Right kidney (tissue), 9 donors: ENCODE measurements at places on chromosomes 16 and 17.

- no peak for DNase-seq
Measured at GRCh38 chr16:29849505-29849904, 13.5 kb downstream of the CDIPT start.

DNA sequence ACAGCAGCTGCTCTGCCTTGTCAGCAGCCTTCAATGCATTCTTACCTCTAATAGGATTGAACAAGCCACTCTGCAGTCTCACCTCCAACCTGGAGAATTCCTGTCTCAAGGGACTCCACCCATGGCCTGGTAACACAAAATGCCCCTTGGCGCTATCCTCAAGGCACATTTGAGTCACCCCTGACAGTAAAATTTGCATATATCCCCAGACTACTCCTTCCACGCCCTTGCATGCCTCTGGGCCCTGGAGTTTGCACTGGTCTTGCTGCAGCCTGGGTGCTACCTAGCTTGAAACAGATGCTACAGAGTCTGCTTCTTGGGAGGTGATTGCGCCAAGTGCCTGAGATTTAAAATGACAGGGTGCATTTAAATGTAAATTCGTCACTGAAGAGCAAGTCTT is 391.4 kb upstream of the MAF start:
- DNase-seq = no peak

DNA sequence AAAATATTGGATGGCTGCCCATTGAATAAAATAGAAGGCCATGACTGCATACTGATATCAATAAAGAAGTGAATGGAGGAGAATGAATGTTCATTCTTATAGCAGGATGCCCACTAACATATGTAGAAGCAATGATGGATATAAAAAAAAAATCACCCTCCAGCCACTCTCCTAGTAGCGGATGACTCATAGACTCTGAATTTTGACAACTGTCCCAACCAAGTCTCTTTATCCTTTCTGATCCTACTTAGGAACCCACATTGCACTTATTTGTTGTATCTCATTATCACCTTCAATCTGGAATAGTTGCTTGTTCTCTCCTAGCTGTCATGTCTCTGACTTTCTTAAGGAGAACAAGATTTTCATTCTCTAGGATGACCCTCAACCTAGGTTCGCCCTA is 429.9 kb downstream of the HS3ST3B1 start:
- no peak for DNase-seq

GRCh38 chr17:9244066-9245052 is 223.0 kb downstream of the NTN1 start:
- no peak for DNase-seq

DNA sequence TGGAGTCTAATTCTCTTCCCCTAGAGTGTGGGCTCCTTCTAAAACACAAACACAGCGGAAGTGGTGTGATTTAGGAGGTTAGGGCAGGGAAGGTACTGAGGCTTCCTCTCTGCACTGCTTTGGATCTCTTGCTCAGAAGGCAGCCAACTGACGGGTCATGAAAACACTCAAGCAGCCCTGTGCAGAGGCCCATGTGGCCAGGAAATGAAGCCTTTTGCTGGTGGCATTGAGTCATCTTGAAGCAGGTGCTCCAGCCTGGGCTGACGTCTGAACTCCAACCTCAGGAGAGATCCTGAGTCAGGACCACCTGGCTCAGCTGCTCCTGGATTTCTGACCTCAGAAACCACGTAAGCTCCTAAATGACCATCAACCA is 72.9 kb downstream of the MRM1 start:
- DNase-seq = no peak

DNA sequence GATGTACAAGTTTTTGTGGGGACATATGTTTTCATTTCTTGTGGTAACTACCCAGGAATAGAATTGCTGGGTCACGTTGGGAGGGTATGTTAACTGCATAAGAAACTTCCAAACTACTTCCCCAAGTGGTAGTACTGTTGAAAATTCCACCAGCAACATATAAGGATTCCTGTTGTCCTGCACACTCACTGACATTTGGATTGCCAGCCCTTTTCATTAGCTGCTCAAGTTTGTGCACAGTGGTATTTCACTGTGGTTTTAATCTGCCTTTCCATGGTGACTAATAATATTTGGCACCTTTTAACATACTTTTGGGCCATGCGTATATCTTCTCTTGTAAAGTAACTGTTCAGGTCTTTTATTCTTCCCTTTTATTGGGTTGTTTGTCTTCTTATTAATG is 103.3 kb downstream of the GNAO1 start:
- no peak for DNase-seq

DNA sequence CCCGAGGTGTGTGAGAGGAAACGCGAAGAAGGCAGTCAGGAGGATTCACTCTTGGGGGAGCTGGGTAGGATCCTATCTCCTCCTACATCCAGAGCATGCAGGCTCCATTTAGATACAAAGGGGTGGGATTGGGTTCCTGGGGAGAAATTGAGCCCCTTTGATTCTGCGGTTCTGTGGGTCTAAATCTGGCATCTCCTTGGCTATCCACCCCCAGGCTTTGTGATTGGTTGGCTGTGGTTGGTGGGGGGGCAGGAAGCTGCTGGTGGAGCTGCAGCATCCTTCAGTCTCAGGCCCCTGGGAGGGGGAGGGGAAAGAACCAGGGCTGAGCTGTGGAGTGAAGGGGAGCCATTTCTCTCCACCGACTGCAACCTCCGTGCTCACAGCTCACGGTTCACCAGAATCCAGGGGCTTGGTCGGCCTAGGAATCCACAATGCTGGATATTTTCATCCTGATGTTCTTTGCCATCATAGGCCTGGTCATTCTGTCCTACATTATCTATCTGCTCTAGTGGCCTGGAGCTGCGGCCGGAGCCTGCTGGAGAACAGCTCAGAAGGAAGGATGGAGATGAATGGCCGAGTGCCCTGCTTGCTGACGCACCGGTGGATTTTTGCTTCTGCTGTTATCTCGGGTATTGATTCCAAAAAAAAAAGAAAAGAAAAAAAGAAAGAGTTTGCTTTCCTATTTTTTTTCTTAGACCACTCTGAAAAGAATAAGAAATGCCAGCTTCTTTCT is at the start of gene LASP1NB:
Gene LASP1NB (plus strand): TSS at position 352 of the 733 bp plus-strand sequence.
- peak; percentile 56 for DNase-seq

DNA sequence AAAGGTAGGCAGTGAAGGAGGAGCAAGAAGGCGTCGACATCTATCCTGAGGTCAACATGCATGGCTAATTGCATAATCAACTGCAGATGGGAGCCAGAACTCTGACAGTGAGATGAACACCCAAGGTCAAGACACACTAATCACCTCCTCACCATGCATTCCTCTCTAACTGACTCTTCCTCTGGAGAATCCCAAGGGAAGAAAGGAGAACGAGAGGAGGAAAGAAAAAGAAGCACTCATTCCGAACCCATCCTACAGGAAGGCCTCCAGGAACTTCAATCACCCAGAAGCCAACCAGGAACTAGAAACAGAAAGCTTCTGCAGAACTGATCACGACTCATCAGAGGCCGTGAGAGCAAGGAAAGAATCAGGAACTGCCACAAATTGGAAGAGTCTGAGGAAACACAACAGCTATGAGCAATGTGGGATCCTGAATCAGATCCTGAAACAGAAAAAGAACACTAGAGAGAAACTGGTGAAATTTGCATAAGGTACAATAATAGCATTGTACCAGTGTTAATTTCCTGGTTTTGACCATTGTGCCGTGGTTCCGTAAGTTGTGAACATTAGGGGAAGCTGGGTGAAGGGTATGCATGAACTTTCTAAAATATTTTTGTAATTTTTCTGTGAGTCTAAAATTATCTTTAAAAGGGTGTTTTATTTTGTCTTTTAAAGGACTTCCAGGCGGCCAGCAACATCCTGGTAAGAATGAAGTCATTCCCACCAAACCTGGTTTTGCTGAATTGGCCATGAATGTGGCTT is 10.0 kb upstream of the BEAN1 start:
- DNase-seq = no peak

GRCh38 chr17:76635659-76636360 is 7.7 kb downstream of the ST6GALNAC1 start:
- no peak for DNase-seq

- DNase-seq = peak; percentile 60
Measured at GRCh38 chr16:554640-555365, 5.4 kb upstream of the PRR35 start.

DNA sequence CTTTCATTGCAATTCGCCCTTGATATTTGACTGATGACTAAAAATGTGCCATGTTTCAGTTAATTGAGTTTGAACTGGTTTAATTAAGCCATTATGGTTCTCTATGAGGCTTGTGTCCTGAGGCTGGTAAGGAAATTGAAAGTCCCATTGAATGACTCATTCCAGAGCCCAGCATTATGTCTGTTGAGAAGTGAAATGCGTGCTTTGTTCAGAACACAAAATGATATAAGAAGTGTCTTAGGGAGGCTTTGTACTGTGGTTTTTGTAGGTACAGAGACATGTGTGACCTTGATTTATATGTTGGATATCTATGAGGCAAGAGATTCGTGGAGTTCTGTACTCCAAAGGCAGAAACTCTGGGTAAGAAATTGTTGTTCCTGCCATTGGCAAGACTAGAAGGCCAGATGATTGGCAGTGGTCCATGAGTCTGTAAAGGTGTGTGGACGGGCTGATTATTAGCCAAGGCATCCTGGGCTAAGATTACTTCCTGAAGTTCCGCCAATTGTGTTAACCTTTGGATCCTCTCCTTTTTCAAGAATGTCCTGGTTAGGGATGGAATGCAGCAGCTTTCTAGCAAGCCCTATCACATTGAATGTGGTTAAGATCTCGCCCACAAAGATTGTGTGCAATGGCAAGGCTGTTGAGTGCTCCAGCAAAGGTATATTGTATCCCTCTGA is 103.7 kb downstream of the NPIPB5 start:
- DNase-seq = no peak

DNA sequence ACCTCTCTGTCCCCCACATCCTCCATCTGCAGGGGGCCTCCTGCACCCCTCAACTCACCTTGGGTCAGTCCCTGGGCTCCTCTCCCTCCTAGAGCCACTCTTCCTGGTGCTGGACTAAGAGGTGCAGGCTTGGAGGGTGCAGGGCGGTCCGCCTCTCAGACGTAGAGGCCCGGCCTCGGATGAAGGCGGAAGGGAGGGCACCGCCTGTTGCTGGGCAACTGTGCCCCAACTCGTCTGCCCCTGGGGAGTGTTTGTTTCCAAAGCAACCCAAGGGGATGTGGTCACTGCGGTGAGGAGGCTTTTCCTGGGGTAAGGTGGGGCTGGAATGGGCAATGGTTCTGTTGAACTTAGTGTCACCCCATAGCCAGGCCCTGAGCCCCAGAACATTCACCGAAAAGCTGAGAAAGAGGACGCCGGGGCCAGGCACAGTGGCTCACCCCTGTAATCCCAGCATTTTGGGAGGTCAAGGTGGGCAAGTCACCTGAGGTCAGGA is at the start of gene C16orf54:
Gene C16orf54 (minus strand): TSS at position 138 of the 493 bp plus-strand sequence. CDS start 1,039 bp downstream, outside the sequence.
- DNase-seq = no peak

DNA sequence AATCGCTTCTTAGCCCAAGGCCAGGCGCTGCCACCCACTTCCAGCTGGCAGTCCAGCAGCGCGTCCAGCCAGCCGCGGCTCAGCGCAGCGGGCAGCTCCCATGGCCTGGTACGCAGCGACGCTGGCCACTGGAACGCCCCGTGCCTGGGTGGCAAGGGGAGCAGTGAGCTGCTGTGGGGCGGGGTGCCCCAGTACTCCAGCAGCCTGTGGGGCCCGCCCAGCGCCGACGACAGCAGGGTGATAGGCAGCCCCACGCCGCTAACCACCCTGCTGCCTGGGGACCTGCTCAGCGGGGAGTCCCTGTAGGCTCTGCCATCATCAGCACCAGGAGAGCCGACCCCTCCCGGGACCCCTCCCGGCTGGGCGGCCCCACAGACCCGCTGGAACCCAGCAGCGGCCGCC is 24.0 kb downstream of the TMC6 start:
- no peak for DNase-seq

DNA sequence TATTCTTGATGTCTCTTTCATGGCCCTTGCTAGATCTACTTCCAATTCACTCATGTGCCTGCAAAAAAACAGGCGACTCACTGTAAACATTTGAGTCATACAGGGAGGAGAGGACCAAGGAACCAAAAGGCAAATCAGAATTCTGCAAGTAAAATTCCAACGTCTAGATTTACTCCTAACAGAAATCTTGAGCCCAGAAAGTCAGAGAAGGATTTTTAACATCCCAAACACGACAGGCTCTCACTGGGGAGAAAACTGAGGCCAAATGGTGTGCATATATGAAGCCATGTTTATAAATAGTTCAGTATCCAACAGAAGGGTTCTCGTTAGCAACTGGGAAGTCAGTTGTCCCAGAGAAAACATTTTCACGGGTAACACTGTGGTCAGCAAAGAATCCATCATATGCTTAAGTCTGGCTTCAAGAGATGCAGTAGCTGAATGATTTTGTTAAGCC is 40.1 kb downstream of the LITAF start:
- no peak for DNase-seq

DNA sequence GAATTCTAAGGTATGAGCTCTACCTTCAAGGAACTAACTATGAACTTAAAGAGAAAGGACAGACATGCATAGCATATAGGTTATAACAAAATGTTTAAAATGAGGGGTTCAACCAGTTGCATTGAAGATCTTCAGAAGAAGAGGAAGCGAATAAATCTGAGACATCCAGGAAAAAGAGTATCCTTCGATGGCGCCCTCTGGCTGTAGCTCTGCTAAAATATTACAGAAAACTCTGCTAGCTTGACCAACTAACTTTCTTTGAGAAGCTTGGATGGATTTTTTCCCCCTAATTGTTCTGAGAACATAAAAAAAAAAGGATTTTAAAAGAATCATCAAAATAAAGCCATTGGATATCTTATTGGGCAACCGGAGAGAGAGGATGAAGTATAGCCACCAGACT is 659.9 kb upstream of the SOX9 start:
- DNase-seq = no peak

- DNase-seq = no peak
Measured at GRCh38 chr16:88943741-88944140, 33.3 kb downstream of the CBFA2T3 start.

GRCh38 chr16:81190667-81191066 is 47.8 kb upstream of the BCO1 start:
- DNase-seq = no peak

- no peak for DNase-seq
Measured at GRCh38 chr17:33964344-33964979, 290.6 kb upstream of the CCL2 start.

DNA sequence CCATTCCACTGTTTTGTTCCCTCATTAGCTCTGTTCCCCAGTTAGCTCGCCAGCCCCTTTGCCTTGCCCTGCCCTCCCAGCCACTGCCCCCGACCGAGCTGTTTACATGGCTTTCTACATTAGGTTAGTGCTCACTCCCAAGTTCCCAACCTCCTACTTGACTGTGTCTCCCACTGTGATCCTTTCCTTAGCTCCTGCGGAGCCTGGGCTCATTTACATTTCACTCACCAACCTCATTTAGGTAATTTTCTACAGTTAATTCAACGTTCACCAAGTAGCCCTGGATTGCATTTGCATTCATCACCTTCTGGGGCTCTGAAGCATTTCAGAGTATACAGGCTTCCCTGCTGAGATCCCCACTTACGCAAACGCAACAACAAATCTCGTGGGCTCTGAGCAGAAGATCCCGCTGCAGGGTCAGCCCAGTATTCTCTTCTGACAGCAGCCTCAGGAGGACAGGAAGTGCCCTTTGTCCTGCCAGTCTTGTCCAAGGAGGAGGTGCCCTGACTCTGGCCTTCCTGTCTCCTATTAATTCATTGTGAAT is 325.8 kb upstream of the CCL2 start:
- no peak for DNase-seq
